ENCODE measurements at places on chromosomes 11 and 22.

GRCh38 chr11:72141066-72141465 lies 5.5 kb downstream of the FOLR3 start:
- DNase-seq: peak; percentile 2

GRCh38 chr11:119999220-119999619 lies 138.7 kb downstream of the TRIM29 start:
- no peak for DNase-seq

GRCh38 chr11:11346303-11346702 lies 6.7 kb downstream of the CSNK2A3 start:
- no peak for DNase-seq

DNA sequence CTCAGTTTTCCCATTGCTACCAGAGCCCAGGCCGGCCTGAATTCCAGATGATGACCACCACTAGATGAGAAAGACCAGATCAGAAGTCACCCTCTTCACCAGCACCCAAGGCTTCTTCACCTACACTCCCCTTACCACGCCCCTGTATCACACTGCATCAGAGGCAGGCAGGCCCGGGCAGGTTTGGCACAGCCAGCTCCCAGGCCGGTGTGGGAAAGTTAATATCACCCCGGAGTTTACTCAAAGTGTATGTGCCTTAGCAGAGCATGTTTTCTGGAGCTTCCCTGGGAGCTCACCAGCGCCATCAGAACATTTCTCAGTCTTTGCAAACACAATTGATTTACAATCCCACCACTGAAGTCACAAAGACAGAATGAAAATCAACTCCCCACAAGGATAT lies 47.5 kb upstream of the POU2AF1 start:
- no peak for DNase-seq

DNA sequence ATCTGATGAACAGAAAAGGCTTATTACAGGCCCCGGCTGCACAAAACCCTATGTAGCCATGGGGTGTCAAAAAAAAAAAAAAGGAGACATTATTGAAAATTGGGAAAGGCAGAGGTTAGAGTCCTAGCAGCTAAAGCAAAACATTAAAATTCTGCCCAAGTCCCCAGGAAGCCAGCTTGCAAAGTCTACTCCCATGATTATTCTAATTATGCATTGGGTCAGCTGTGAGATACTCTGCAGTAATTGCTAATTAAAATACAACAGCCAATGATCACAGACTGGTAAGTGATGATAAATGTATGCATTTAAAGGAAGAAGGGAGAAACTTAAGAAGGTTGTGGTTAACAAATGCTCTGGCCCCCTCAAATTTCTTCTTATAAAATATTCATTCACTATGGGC lies 286.9 kb upstream of the PITPNB start:
- DNase-seq: no peak

Measured in stimulated activated CD8-positive, alpha-beta memory T cell treated with anti-CD3 and anti-CD28 coated beads, Interleukin-7, amount 100 ng/mL, for 24 hours (primary cell).